Bronchial epithelial cell (primary cell): ENCODE measurements at places on chromosomes 4 and X. TPM values are rescaled to one million over a fixed set of nuclear protein-coding genes. Genes with fewer than 3 reads are reported as not detected.

DNA sequence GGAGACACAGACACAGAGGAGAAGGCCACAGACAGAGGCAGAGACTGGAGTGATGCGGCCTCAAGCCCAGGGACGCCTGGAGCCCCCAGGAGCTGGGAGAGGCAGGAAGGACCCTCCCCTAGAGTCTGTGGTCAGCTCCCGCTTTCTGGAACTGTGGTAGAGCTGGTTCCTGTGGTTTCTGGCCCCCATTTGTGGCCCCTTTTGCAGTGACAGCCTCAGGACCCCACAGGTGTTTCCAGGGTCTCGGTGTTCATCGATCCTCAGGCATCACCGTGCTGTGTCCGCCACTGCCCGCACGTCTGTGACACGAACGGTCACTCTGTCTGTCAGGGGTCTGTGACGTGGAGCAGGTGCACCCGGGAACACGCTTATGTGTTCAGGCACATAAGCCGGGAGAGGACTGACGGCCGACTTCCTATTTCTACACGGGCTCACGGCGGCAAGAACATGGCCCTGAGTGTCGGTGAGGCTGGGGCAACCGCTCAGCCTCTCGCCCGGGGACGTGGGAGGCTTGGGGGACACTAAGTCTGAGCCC, 7.9 kb downstream of the GTPBP6 start:
- no peak for DNase-seq

GRCh38 chr4:94407846-94408245, 43.9 kb upstream of the PDLIM5 start:
- no peak for DNase-seq

DNA sequence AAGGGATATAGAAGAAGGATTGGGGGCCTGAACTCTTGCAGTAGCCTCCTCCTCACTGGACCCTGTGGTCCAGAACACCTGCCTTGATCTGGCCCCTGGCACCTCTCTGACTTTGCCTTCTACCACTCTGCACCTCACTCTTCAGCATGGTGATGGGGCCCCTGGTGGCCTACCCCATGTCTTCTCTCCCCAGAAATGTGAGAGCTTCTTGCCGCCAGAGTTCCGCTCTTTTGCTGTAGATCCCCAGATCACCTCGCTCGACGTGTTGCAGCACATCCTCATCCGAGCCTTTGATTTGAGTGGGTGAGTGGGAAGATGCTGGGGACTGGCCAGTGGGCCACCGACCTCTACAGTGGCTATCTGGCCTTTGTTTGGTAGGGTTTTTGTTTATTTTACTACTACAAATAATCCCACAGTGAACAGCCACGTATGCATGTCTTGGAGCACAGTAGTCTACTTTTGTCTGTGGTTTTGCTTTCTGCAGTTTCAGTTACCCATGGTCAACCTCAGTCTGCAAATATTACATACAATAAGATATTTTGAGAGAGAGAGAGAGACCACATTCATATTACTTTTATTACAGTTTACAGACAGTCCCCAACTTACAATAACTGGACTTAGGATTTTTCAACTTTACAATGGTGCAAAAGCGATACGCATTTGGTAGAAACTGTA, 1.8 kb downstream of the TBC1D25 start:
- DNase-seq: no peak

GRCh38 chr4:87108142-87108546, 112.3 kb downstream of the KLHL8 start:
- peak; percentile 85 for DNase-seq

GRCh38 chr4:38489924-38490639, 173.9 kb upstream of the KLF3 start:
- DNase-seq: peak; percentile 47

DNA sequence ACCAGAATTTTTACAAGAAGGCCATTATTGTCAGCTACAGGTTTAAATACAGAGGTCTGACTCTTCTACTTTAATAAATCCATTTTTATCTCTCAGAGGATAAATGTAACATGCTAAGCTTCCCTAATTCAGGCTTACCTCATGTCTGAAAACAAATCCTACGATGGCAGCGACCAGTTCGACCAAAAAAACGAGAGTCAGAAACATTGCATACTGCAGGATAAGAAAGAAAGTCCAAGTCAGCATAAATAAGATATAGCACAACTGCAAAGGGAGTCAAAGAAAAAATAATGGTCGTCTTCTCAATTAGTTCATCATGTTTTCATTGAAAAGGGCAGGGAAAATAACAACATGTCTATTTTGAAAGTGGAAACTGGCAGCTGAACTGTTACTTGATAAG, 1.6 kb downstream of the TSPAN6 start:
- DNase-seq: no peak

DNA sequence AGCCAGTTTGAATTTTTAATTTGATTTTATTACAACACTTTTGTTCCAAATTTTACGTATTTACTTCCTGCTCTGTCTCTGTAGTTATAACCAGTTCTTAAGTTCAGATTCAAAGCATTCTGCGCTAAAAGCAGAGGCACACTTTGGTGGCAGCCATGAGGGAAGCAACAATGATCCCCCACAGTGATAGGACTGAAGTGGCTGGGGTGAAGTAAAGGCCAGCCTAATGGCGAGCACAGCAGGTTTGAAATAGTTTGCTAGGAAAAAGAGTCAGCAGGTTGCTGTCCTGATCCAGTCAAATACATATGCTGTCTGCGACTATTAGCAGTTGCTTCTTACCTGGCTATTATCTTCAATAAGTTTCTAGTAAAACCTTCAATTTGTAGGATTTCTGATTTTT, 176.3 kb downstream of the RPA4 start:
- no peak for DNase-seq

DNA sequence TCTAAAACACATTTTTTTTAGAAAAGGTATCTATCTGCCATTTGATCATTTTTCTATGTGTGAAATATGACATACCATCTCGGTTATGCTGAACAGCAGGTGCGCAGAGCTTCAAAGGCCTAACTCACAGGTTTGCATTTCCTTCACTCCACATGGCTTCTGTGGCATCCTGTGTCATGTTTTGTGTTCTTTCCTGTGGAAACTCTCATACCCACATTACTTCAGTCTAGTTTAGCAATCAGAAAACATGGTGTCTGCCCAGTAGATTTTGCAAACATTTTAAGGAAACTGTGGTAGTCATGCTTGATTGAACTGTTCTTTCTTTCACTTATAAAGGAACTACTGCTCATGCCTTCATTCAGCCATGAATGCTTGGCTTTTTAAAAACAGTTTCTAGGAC, 11.3 kb upstream of the ARAP2 start:
- no peak for DNase-seq

- DNase-seq: no peak
These were observed 247.9 kb upstream of the GALNTL6 start for GRCh38 chr4:171565130-171565788.

GRCh38 chr4:2996415-2996814, 33.0 kb downstream of the GRK4 start:
- no peak for DNase-seq

GRCh38 chr4:14867847-14868246, 134.4 kb upstream of the CPEB2 start:
- no peak for DNase-seq

DNA sequence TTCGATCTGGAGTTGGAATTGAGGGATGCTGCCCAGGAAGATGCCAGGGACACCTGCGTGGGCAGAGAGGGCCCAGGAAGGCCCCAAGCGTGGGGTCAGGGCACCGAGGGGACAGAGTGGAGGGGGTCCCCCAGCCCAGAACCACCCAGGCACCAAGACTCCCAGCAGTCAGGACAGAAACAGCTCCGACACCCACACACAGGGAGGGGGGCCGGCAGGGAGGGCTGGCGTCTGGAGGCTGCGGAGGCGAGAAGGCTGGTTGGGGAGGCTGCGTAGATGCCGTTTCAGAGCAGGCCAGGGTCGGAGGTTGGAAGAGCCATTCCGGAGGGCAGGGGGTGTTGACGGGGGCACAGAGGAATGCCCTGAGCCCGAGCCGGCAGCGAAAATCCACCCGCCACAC, 23.6 kb downstream of the ATP5ME start:
- no peak for DNase-seq

DNA sequence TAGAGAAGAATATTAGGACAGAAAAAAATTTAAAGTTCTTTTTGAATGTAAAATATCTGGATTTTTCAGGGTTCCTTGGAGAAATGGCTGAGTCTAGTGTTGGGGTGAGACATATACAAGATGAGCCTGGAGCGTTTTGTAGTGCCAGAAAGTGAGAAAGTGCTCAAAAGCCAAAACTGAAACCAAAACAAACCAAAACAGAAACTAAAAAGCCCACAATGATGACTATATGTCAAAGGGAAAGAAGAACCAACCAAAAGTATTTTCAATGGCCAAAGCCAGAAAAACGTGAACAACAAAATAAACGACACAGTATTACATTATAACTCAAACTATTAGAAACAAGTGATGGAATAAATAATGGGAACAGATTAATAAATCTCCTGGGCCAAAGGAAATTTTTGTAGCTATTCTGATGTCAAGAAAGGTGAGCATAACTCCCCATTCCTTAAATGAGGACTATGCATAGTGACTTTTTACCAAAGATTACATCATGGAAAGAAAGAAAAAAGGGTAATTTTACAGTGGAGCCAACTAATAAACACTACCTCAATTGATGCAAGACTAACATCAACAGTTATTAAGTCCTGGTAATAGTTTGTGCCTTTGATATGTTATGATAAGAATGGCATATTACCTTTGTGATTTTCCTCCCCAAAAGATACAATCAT, 1137.6 kb downstream of the C4orf33 start:
- DNase-seq: no peak

- DNase-seq: no peak
These were observed 1755.5 kb downstream of the PCDH7 start for GRCh38 chr4:32475710-32476109.

DNA sequence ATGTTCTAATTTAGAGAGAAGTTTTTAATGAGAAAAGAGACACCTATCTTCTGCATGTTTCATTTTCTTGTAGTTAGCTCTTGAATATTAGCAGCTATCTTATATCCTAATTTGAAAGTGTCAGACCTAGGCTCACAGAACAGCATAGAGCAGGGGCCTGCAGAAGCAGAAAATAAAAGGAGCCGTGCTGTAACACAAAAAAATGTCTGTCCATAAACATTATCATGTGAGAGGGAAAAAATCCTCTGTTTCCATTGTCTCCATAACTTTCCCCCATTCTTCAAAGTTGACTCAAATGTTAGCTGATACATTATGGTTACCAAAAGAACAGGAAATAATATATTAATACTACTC, 329.2 kb upstream of the EPHA5 start:
- no peak for DNase-seq

- DNase-seq: peak; percentile 24
These were observed 173.8 kb upstream of the SCML1 start for GRCh38 chrX:17563515-17563914.

DNA sequence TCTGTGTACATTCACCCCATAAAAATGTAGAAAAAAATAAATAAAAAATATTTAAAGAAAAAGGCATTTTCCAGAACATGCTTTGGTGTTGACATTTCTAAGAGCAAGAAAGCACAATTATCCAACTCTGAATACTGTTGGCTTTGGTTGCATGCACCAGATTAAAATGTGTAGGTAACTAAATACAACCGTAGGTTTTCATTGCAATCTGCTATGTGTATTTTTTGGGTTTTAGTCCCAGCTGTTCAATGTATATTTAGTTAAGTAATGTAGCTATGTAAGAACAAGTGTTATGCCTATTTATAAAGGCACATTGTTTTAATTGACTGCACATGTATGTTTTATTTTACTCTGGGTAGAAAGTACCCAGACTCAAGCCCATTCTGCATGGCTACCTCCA, 108.1 kb upstream of the PAQR3 start:
- no peak for DNase-seq

GRCh38 chr4:182897601-182898478, 19.3 kb downstream of the DCTD start:
- DNase-seq: no peak

DNA sequence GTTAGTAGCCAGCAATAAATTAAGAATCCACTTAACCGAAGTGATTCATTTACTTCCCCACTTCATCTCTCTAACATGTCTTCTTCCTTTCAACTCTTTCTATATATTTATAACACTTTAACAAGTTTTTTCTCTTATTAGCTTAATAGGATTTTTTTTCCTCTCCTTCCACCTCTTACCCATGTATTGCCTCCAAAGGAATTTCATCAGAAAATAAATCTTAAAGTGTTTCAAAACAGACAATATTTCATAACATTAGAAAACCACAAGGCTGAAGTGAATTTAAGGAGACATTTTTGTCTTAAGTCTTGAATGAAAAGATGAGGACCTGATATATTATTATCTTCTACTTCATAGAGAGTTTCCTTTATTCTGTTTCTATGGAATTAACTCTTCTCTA, 101.5 kb downstream of the PDGFC start:
- no peak for DNase-seq

DNA sequence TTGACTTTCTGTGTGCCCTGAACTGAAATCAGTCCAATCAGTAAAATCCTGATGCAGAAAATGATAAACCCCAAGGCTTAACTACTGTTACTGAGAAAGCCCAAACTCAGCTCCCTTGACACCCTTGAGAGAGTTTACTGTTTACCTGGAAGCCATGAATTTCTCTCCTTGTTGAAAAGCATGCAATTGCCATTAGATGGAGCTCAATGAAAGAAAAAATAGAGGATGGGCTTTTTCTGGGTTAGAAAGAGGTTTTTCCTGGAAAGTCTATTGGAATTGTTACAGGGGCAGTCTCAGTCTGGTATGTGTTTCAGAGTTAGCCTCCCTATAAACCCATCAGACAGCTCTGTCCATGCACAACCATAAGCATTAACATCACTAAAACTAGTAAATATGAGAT, 66.4 kb upstream of the C4orf54 start:
- DNase-seq: no peak

DNA sequence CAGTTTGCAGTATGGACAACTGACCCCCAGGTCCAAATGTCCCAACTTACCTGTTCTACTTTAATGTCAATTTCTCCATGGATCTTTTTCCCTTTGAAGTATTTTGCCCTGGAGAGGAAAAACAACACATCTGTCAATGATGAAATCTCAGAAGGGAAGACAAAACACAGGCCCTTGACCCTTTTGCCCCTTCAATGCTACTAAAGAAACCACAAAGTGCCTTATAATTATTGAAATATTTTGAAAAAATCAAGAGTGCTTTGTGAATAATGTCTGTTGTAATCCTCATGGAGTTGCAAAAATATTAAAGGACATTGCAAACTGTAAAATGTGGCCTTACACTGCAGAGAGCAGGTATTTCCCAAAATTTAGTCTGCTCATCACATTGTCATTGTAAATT, 12.6 kb downstream of the SYN1 start:
- DNase-seq: no peak

Gene USP17L30
- total RNA-seq: not detected in 2 replicates

Gene IL9R
- 0.13 TPM in 1 of 2 replicates, not detected in the other for total RNA-seq

Gene CT45A10
- total RNA-seq: not detected in 2 replicates

Gene MAGEA12
- total RNA-seq: not detected in 2 replicates

Gene REELD1
- total RNA-seq: under 0.01 TPM in 1 of 2 replicates, not detected in the other

Gene F9
- not detected in 2 replicates for total RNA-seq

Gene IL2RG
- total RNA-seq: 0.26 TPM in 1 of 2 replicates, not detected in the other

Gene NAP1L2
- 0.26 and 0.38 TPM in 2 replicates for total RNA-seq
